Lung (tissue), 17 donors: ENCODE measurements at places on chromosomes 1 and 21. TPM values are rescaled to one million over a fixed set of nuclear protein-coding genes. Genes with fewer than 3 reads are reported as not detected.

DNA sequence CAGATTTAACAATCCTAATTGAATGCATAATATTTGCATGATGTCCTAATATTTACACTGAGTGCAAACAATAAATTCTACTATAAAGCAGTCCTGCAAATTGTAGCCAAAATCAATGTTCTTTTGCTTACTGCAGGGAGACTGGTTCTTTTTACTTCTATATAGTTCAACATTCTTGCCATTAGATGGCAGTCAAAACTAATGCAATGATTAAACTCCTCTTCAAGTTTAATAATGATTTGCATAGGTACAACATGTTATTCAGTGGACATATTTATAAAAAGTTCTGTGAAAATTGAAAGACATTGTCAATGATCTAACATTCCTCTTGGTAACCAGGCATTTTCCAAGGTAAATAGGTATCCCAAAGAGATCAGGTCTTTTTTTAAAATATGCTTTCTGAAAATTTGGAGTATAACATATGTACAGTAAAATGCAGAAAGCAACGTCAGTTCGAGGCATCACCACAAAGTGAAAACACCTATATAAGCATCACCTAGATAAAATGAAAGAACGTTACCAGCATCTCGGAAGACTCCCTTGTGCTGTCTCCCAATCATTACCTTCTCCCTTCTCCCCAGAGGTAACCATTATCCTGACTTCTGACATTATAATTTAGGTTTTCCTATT, 9.8 kb upstream of the FNBP1L start:
- no peaks in the 10 kb centered on the region for H3K36me3 ChIP-seq
- no peak overlapping the region for H3K4me3 ChIP-seq
- no peak overlapping the region for H3K27ac ChIP-seq

DNA sequence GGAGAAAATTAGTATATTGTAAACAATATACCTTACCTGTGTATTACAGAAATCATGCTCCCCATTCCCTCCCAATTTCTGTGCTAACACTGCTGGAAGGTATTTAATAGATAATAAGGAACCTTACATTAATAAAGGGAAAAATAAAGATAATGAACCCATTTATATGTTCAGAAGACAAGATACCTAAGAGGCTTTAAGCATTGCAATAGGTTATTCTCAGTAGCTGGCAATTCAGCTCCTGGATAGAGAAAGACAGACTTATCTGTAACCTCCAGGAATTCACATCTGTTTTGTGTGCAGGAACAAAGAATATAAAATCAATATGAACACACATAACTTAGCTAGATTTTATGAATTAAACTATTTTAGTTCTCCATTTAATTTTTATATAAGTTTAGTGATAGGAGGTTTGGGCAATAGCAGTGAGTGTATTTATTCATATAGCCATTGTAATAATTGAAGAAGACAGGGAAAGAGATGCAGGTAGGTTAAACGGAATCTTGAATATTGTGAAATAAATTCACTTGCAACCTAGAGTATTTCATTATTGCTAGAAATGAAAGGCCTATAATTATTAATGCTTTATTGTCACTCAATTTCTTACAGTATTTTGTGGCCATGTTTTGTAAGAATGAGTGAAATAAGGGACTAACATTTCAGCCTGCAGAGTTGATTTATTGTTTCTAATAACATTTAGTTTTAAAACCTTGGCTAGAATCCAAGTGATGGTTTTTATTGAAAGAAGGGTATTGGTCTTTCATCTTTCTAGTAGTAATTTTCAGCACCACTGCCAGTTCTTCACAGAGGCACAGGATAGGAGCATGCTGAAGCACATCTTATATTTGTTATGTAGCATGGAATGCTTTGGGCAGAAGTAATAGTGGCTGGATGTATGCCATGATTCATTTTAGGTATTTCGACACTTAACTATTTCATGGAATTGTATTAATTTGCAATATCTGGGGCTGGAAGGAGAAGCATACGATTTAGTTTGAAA, 1.5 kb downstream of the XPR1 start:
- H3K4me1 ChIP-seq: peaks cover 16% of the 10 kb centered on the region
- H3K27ac ChIP-seq: no peak overlapping the region
- H3K4me3 ChIP-seq: no peak overlapping the region
- no peaks in the 10 kb centered on the region for H3K36me3 ChIP-seq

Gene PLA2G2D
- total RNA-seq: not detected

DNA sequence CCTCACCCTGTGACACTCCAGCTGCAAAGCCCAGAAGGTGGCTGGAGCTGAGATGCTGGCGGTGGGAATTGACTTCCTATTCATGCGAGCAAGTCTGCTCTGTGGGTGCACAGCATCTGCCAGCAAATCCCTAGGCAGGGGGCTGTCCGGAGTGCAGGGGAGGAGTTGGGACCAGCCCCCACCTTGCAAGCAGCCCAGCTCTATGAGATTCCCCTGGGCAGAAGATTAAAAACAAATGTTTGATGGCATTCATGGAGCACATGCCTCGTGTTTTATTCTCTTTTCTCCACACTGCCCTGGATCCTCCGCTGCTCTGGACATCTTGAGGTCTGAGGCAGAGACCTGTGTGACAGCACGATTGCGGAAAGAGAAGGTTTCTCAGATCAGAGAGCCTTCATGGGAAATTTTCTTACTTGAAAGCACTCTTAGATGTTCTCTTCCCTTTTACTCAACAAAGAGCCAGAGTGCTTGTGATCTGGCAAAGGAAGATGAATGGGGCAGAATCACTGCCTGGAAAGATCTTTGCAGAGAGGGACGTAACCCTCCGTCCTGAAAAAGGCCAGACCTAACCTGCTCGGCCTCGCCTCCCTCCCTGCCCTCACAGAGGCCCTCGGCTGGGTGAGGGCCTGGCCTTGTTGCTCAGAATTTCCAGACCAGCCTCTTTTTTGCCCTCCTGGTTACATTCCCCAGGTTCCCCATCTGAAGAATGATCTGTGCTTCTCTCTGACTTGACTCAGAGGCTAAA, 597.1 kb downstream of the KIF26B start:
- no peaks in the 10 kb centered on the region for H3K4me1 ChIP-seq
- no peak for DNase-seq
- H3K36me3 ChIP-seq: no peaks in the 10 kb centered on the region
- H3K27me3 ChIP-seq: no peaks in the 10 kb centered on the region
- no peak overlapping the region for H3K4me3 ChIP-seq

- H3K4me3 ChIP-seq: no peak overlapping the region
- no peak overlapping the region for H3K27ac ChIP-seq
- no peaks in the 10 kb centered on the region for H3K36me3 ChIP-seq
- H3K4me1 ChIP-seq: no peaks in the 10 kb centered on the region
- no peaks in the 10 kb centered on the region for H3K27me3 ChIP-seq
- DNase-seq: no peak
Observed at GRCh38 chr1:102879439-102879993, 228.8 kb downstream of the COL11A1 start.

GRCh38 chr21:45550522-45551210, 8.4 kb upstream of the SLC19A1 start:
- H3K4me3 ChIP-seq: no peak overlapping the region
- no peaks in the 10 kb centered on the region for H3K27me3 ChIP-seq
- no peak overlapping the region for H3K27ac ChIP-seq
- peaks cover 3% of the 10 kb centered on the region for H3K4me1 ChIP-seq
- DNase-seq: no peak
- H3K36me3 ChIP-seq: no peaks in the 10 kb centered on the region

Gene TRAF5
- 25.9 TPM for total RNA-seq

- no peaks in the 10 kb centered on the region for H3K36me3 ChIP-seq
- H3K27ac ChIP-seq: peak within 1 kb of the TSS; percentile 35
- H3K27me3 ChIP-seq: no peaks in the 10 kb centered on the region
- H3K4me1 ChIP-seq: no peaks in the 10 kb centered on the region
- peak; percentile 89 for DNase-seq
Observed at GRCh38 chr1:196608390-196609369, at the start of gene KCNT2. Gene KCNT2, minus strand, starts transcription at chr1:196608440. Its CDS starts 131 bp downstream, at chr1:196608309.

Gene ECM1
- 1.2 TPM for total RNA-seq

Gene FAM72C
- 0.09 TPM for total RNA-seq

DNA sequence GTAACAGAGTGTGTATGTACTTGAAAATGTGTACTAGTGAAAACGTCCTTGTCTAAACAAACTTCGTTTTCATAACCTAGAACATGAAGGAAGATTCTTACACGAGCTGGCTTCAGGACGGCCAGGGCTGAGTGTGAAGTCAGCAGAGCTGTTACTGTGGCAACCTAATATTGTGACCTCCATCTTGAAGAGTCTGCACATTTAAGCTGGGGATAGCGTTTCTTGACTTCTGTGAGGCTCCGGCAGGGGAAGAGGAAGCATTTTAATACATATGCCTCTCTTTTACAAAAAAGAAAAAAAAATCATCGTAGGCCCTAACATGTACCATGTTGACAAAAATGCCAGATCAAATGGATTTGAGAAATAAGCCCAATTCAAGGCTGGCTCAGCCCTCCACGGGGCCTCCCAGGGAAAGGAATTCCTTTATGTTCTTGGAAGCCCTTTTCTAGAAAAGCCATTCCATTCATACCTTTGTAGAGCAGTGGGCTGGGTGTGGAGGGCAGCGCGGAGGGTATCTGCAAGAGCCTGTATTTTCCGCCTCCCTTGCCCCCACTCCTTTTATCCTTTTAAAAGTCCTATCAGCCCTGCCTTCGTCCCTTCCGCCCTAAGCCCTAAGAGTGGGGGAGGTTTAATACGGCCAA, 51.1 kb downstream of the SIM2 start:
- H3K4me3 ChIP-seq: no peak overlapping the region
- no peak overlapping the region for H3K27ac ChIP-seq
- peaks cover 24% of the 10 kb centered on the region for H3K4me1 ChIP-seq
- H3K27me3 ChIP-seq: peaks cover 6% of the 10 kb centered on the region
- DNase-seq: peak; percentile 78

Gene PLA2G2C
- total RNA-seq: not detected

Gene SLC45A1
- 0.74 TPM for total RNA-seq

DNA sequence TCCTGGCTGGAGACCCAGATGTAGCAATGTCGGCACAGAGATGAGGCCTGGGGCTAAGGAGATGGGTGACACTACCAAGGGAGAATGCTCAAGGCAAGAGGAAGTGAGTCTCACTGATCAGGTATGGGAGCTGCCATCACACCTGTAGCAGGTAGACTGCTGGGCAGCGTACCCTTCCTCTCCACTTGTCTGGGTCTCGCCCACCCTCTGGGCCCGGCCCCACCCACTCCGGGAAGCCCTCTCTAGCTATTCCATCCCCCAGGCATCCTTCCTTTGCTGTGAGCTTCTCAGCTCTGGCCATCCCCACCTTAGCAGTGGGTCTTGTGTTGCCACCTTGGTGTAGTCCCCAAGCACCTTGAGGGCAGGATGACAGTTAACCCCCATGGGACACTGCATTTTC, 87.7 kb upstream of the EDN2 start:
- H3K27me3 ChIP-seq: peaks cover 5% of the 10 kb centered on the region
- DNase-seq: no peak
- no peak overlapping the region for H3K4me3 ChIP-seq
- no peak overlapping the region for H3K27ac ChIP-seq

Gene CYP4A11
- total RNA-seq: not detected

DNA sequence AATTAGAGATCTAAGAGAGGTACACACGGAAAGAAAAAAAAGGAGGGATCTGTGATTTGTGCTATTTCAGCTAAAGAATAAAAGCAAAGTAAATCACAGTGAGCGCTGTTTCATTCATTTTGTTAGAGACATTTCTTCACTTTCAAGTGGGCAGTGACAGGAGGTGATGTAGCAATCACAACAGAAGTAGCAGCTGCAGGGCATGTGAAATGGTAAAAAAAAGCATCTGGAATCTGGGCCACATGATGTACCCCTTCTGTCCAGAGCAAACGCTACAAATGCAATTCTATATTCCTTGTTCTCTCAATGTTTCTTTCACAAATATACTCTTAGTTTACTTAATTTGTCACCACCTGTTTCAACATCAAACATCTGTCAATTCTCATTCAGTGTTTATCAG, 786.5 kb downstream of the LRRIQ3 start:
- no peaks in the 10 kb centered on the region for H3K36me3 ChIP-seq

GRCh38 chr1:219550201-219550600, 62.7 kb downstream of the ZC3H11B start:
- no peaks in the 10 kb centered on the region for H3K27me3 ChIP-seq
- no peaks in the 10 kb centered on the region for H3K36me3 ChIP-seq
- no peak overlapping the region for H3K27ac ChIP-seq
- H3K4me3 ChIP-seq: no peak overlapping the region

DNA sequence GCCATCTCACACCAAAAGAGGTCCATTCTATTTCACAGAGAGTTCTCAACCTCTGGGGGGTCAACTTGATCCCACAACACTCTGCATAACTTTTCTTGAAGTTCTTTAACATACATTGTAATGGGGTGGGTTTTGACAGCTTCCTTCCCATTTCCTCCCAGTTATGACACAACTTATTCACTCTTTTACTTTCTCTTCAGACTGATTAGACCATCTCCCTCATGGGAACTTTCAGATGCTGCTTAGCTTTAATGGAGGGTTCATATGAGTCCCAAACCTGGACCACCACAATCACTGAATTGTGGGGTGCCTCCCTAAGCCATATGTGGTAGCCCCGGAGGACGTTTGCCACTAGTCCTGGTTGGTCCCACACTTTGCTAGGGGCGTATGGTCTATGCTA, 28.3 kb upstream of the KCNJ15 start:
- no peaks in the 10 kb centered on the region for H3K27me3 ChIP-seq
- DNase-seq: no peak
- no peaks in the 10 kb centered on the region for H3K36me3 ChIP-seq
- no peaks in the 10 kb centered on the region for H3K4me1 ChIP-seq
- no peak overlapping the region for H3K4me3 ChIP-seq
- H3K27ac ChIP-seq: peak overlapping the region; percentile 45

DNA sequence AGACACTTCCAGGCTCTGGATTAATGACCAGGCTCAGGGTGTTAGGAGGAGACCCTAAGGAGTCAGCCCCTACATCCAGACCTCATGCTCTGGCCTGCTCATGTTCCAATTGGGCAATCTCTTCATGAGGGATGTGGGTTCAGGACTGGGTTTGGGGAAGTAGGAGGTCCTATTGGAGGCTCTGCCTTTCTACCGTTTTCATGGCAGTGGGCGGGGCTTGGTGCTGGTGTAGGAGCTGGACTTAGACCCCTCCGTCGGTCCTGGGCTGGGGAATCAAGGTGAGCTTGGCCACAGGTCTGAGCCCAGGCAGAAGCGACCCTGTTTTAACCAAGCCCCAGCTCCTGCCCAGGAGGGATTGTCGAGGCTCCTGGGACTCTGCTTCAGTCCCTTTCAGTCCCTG, 123.4 kb downstream of the PRDM16 start:
- no peak overlapping the region for H3K27ac ChIP-seq
- H3K4me3 ChIP-seq: no peak overlapping the region
- peaks cover 14% of the 10 kb centered on the region for H3K4me1 ChIP-seq
- H3K36me3 ChIP-seq: no peaks in the 10 kb centered on the region

Gene KLHDC9
- 7.1 TPM for total RNA-seq
